DMS79 treated with DMSO at 0.1 percent for 48 hours (cell line): ENCODE measurements at places on chromosomes 16 and 17.

DNA sequence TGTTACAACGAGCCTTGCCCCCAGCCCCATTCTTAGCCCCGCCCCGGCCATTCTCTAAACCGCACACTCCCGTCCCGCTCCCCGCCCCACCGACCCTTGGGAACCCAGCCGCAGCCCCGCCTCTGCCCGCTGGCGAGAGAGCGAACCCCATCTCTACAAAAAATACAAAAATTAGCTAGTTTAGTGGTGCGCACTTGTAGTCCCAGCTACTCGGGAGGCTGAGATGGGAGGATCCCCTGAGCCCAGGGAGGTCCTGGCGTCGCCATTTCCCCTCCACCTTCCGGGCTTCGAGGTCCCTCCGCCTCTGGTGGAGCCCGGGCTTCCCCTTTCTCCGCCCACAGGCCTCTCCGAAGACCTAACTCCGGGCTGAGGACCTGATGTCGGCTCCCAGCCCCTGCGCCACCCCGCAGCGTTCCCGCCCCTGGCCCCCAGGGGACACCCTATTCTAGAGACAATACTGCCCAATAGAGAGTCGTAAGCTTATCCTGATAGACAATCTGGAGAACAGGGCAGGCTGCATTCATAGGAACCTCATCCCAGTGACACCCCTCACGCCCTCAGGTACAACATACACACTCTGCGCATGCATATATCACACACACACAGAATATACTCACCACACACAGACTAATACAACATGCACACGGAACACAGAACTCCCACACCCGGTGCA, 480 bp upstream of the PROCA1 start:
- peak; percentile 44 for DNase-seq

- DNase-seq, result no peak
Observed at GRCh38 chr16:77905374-77905920, 116.9 kb upstream of the CLEC3A start.

- DNase-seq, result no peak
Observed at GRCh38 chr17:79933863-79934652, 94.8 kb upstream of the CBX4 start.

- no peak for DNase-seq
Observed at GRCh38 chr17:50660887-50661345, 26.2 kb downstream of the ABCC3 start.

- DNase-seq, result no peak
Observed at GRCh38 chr16:57430955-57431354, 16.2 kb downstream of the CIAPIN1 start.

GRCh38 chr17:9498490-9498889, 77.1 kb downstream of the STX8 start:
- DNase-seq, result no peak

- DNase-seq, result no peak
Observed at GRCh38 chr17:36814958-36815357, 122.3 kb upstream of the LHX1 start.

GRCh38 chr16:48612611-48613010, 2.6 kb upstream of the N4BP1 start:
- no peak for DNase-seq

DNA sequence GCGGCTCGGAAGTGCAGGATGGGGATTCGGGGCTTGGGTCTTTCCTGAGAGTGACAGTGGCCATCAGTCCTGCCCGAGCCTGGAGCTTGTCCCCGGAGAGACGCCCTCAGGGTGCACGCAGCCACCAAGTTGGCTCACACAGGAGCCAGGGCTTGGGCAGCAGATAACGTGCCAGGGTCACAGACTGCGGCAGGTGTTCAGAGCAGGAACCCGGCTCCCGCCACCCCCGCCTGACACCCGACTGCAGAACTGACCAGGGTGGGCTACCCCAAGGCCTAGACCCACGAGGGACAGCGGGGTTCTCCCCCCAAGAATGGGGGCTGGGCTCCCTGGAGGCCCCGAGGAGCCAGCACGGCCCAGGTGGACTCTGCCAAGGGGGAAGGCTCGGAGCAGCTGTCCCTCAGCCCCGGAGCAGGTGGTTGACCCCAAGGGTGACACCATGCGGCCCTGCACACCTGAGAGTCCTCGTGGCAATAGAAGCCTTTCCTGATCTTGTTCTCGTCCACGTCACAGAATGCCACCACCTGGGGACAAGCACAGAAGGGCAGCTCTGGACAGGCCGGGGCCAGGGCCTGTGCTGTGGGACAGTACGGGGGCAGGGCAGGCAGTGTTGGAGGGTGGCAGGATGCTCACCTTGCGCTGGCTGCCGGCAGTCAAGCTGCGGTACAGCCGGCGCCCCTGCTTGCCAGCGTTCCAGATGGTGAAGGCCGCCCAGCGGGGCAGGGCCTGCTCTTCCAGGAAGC, 117.1 kb upstream of the ZNF750 start:
- DNase-seq, result no peak

- peak; percentile 61 for DNase-seq
Observed at GRCh38 chr17:4678448-4679026, 25.4 kb downstream of the PELP1 start.

GRCh38 chr16:64206862-64207261, 915.0 kb downstream of the CDH11 start:
- no peak for DNase-seq

- no peak for DNase-seq
Observed at GRCh38 chr17:39894681-39895376, 23.6 kb downstream of the GSDMB start.

GRCh38 chr17:49850772-49851386, 3.0 kb upstream of the TAC4 start:
- DNase-seq, result no peak

- DNase-seq, result no peak
Observed at GRCh38 chr16:30723725-30724355, 24.4 kb upstream of the PHKG2 start.
